ENCODE measurements at places on chromosomes 7 and 10.

DNA sequence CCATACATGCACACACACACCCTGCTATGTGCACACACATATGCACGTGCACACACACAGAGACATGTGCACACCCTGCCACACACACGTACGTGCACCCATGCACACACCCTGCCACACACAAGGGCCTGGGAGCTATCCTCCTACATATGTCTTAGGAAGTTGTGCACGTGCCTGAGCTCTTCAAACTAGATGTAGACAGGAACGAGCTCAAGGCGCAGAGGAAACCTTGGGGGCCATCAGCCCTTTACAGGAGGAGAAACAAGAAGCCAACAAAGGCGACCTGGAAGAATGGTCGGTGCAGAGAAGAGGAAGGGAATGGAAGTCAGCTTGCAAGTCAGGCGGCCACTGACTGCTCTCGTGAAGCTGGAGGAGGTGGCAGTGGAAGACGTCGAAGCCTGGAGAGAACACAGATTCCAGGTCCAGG, 58.7 kb downstream of the AOC1 start:
- no peak for DNase-seq

- no peak for DNase-seq
Measured at GRCh38 chr10:32109603-32110002, 53.4 kb upstream of the KIF5B start.

GRCh38 chr7:84510505-84510904, 315.9 kb upstream of the SEMA3A start:
- peak; percentile 50 for DNase-seq

GRCh38 chr7:139776486-139777132, 1.2 kb downstream of the HIPK2 start:
- no peak for DNase-seq

DNA sequence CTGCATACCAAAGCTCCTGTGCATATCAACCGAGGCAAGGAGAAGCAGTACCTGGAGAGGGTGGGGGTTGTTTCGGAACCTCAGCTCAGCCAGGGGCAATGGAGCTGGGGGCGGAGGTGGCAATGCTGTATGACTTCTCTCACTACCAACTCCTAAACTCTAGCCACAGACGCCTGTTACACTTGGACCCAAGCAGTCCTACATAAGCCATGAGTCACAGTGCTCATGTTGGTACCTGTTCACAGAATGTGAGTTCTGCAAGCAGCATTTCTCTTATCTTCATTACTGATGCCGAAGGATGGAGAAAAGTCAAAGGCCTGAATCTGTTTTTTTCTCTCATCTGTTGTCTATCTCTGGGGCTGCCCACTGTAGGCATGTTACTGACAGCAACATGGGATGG, 3.2 kb upstream of the RAB18 start:
- DNase-seq, result no peak

DNA sequence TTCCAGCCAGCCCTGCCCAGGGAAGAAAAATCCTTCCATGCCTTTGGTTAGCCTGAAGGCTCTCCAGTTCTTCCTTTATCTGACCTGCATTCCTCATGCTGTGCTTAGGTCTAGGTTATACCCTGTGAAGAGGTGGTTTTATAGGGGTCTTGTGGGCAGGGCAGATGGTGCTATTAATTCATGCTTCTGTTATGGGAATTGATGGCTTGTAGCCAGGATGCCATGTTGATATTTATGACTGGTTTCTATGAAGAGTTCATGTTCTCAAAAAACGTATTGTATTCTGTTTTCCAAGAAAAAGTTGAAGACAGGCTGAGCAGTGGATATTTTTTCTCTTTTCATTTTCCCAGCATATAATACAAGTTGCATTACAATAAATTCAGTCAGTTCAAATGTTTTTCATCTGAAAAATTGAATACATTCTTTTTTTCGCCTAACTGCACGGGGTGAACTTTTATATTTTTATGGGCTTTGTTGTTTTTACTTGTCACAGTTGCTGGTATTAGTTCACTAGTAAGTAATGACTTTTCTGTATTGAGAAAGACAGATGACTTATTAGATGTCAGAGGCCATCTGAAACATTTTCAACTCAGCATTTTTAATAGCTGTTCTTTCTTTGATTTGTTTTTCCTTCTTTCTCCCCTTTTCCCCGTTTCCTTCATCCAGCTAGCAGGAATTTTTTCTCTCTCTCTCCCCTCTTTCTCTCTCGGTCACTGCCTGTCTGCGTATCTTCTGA, 322.8 kb downstream of the LRMDA start:
- no peak for DNase-seq

DNA sequence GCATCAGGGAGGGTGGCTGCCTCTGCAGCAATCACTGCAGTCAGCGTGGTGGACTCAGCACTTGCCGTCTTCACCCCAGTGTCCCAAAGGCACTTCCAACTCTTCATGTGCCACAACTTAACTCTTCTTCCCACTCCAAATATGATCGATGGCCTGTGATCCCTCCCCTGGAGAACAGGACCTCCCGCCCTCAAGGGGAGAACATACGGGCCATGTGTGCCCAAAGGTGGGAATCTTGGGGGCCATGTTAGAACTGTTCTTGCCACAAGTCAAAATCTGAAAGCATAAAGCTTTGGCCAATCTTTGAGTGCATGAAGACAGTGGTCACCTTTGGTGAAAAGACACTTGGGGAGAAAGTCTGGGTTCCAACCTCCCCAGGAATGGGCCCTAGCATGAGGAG, 368.5 kb upstream of the MGMT start:
- no peak for DNase-seq

- no peak for DNase-seq
Measured at GRCh38 chr7:16398146-16399017, 23.0 kb downstream of the CRPPA start.

GRCh38 chr7:6164010-6164409, 108.4 kb downstream of the CYTH3 start:
- no peak for DNase-seq

- no peak for DNase-seq
Measured at GRCh38 chr10:117757086-117757720, 214.7 kb downstream of the EMX2 start.

DNA sequence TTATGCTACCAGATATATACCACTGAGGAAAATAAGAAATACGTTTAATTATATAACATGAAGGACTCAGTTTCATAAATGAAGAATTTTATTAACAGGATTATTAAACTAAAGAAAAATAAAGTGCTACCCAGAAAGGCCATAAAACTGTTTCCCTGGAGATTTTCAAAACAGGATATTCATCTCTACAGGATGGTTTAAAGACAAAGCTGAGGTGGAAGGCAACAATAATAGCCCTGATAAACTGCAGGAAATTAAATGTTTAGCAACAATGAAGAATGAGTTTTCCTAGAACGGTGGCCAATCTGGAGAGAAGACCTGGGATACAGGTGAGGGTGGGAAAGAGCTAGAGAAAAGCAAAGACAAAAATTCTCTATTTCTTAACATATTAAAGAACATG, 11.9 kb downstream of the RHEB start:
- no peak for DNase-seq

- DNase-seq, result no peak
Measured at GRCh38 chr10:19014034-19014433, 34.6 kb upstream of the MALRD1 start.

- DNase-seq, result no peak
Measured at GRCh38 chr7:103149808-103150180, 895 bp upstream of the NAPEPLD start.

DNA sequence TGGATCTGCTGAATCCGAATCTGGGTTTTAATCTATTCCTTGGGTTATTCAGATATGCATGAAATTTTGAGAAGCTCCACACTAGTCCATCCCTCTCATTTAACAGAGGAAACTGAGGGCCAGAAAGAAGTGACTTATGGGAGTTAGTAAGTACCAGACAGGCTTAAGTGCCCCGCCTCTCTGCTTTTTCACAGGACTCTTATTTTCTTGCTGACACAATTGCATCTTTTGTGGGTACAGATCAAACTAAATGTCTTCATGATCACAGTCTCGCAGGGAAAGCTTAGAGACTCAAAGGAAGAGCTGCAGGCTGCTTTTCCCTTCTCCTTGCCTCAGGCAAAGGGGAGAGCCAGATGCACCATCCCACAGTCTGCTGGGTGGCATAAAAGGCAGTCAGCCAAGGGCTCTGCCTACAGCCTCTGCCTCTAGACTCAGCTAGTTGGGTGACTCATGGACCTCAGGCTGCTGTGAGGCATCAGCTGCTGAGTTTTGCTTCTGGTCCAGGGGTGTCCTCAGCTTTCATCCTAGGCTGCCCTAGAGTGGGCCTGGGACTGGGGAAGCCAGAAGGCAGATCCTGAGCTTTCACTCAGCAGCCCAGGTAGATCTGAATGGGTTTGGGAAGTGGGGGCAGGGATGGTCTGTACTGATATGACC, 11.6 kb downstream of the GOLGA7B start:
- no peak for DNase-seq

DNA sequence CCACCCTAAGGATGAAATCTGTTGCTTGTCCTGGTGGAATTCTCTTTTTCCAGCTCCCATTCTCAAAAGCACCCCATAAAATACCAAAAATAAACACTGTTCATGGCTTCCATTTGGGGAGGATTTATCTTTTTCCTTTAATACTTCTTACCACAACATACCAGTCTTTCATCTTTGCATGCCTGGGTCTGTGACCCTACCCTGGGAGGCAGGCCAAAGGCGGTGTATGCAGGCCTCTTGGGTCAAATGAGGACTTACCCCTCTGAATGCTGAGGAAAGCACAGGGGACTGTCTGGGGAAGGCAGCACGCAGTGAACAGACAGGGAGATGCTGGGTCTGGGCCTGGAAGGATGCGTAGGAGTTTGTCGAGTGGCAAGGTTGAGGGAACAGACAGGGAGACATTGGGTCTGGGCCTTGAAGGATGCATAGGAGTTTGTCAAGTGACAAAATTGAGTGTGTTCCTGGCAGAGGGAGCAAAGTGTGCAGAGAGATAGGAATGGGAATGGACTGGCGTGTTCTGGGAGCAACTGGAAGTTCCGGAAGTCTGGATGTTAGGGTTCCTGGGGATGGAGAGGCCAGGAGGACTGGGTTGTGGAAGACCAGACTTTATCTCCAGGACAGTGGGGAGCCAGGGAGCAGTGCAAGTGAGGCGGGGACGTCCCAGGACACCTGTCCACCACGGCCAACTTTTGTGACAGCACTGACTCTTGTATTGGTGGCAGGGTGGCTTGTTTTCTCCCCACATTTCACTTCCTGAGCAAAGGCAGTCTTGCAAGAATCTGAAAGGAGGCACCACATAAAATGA, 40.8 kb downstream of the MYL10 start:
- DNase-seq, result no peak

- DNase-seq, result no peak
Measured at GRCh38 chr7:85177316-85177715, 9.5 kb downstream of the SEMA3D start.

GRCh38 chr7:122316467-122317388, 12.2 kb upstream of the FEZF1 start:
- no peak for DNase-seq

GRCh38 chr10:109889867-109890266, 33.4 kb downstream of the XPNPEP1 start:
- DNase-seq, result no peak

GRCh38 chr7:139825666-139826290, 3.3 kb upstream of the TBXAS1 start:
- no peak for DNase-seq

GRCh38 chr7:149248777-149249176, 9.3 kb downstream of the ZNF212 start:
- DNase-seq, result no peak

DNA sequence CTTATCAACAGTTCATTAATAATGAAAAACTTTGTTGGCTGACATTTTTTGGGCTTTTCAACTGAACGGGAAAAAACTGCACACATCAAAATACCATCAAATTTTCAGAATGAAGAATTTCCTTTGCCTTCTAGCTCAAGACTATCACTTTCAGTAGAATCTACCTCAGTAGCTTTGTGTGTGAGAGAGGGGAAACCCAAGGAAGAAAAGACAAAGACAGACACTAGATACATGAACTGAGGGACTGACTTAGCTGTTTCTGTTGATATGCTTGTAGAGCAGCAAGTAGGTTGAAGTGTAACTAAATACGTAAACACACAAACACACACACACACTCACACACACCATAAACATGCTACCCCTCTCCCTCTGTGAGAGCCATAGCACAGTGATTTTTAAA, 257.1 kb downstream of the CDK14 start:
- no peak for DNase-seq

GRCh38 chr7:84422790-84423189, 228.2 kb upstream of the SEMA3A start:
- no peak for DNase-seq

GRCh38 chr10:86100581-86101061, 266.0 kb downstream of the GRID1 start:
- no peak for DNase-seq

DNA sequence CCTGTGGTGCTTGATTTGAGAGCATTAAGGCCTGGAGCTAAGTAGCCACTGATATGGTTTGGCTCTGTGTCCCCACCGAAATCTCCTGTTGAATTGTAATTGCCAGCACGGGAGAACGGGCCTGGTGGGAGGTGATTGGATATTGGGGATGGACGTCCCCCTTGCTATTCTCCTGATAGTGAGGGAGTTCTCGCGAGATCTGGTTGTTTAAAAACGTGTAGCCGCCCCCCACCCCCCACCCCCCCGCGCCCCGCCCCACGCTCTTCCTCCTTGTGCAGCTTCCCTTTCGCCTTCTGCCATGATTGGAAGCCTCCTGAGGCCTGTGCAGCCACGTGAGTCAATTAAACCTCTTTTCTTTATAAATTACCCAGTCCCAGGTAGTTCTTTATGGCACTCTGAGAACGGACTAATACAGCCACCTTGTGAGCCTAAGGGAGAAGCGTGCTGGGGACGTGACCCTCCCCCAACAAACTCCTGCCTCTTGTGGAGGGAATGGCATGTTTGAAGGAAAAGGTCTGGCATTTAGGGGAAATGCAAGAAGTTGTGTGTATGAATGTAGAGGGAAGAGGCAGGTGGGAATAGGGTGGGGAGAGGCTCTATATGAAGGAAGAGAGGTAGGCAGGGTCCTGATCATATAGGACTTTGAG, 118.0 kb upstream of the KMT2C start:
- DNase-seq, result no peak

DNA sequence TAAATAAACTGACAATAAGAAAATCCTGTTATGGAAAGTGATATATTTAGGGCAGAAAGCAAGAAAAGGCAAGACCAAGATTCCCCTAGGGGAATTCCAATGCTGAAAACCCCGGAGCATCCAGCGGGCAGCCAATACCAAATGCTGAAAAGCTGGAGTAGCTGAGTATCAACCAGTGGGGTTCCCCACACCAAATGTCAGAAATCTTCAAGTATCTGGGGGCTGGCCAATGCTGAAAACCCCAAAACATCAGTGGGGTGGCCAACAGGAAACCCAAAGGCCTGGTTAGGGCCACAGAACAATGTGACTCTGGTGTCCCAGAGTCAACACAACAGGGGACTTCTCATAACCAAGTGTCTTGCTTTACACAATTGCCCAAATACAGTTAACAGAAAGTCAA, 271.8 kb upstream of the CACNA2D1 start:
- no peak for DNase-seq

DNA sequence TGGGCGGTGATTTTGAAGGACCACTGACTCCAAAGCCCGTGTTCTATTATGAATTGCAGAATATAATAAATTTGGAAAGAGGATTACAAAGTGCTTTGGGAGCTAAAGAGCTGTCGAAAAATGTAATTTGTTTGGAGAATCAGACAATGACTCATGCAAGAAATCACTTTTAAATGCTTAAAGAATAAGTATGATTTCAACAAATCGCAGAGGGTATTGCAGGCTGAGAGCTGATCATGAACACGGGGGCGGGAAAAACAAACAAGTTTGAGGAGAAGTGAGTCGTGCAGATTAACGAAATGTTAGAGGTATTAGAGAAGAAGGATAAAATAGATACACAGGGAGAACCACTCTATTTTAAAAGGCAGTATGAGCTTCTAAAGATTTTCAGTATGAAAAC, 4.9 kb upstream of the HACD1 start:
- no peak for DNase-seq
